Renal pelvis (tissue), 12 donors: ENCODE measurements at places on chromosomes 16 and 17. TPM values are rescaled to one million over a fixed set of nuclear protein-coding genes. Genes with fewer than 3 reads are reported as not detected.

The RABEP2 gene
- polyA plus RNA-seq: 32.0 TPM

The TRPV2 gene
- 1.7 TPM for polyA plus RNA-seq

The BCAS3 gene
- 34.5 TPM for polyA plus RNA-seq

The OTOP2 gene
- not detected for polyA plus RNA-seq

The CHD9NB gene
- polyA plus RNA-seq: 13.6 TPM
